ENCODE measurements at places on chromosomes 2 and 18. TPM values are rescaled to one million over a fixed set of nuclear protein-coding genes. Genes with fewer than 3 reads are reported as not detected.

COLEC12 gene
- total RNA-seq, result 28.0 TPM

IL1RN gene
- not detected for total RNA-seq

NEU2 gene
- not detected for total RNA-seq

SERPINB10 gene
- total RNA-seq, result not detected

PCARE gene
- total RNA-seq, result not detected

SLC30A3 gene
- not detected for total RNA-seq

GKN1 gene
- 0.26 TPM for total RNA-seq

LBX2 gene
- total RNA-seq, result 2.2 TPM

SLC38A11 gene
- total RNA-seq, result 0.43 TPM

LIPG gene
- total RNA-seq, result 0.32 TPM

GPR39 gene
- total RNA-seq, result 1.3 TPM

PSMA8 gene
- total RNA-seq, result not detected

IL37 gene
- not detected for total RNA-seq

RAD51AP2 gene
- not detected for total RNA-seq

AKAIN1 gene
- not detected for total RNA-seq

MOGAT1 gene
- not detected for total RNA-seq

CD8B2 gene
- 0.13 TPM for total RNA-seq

CYP27A1 gene
- 54.0 TPM for total RNA-seq

TAF4B gene
- 4.6 TPM for total RNA-seq

RAB27B gene
- 27.6 TPM for total RNA-seq

FBLN7 gene
- 3.1 TPM for total RNA-seq

SRSF7 gene
- 88.0 TPM for total RNA-seq

TUBA4B gene
- total RNA-seq, result not detected

ATG4B gene
- total RNA-seq, result 47.6 TPM

AMER3 gene
- not detected for total RNA-seq

RAB31 gene
- total RNA-seq, result 68.9 TPM
